ENCODE measurements at places on chromosomes 16 and 17.

GRCh38 chr16:87223656-87224248 lies 93.4 kb downstream of the C16orf95 start:
- no peak for DNase-seq

DNA sequence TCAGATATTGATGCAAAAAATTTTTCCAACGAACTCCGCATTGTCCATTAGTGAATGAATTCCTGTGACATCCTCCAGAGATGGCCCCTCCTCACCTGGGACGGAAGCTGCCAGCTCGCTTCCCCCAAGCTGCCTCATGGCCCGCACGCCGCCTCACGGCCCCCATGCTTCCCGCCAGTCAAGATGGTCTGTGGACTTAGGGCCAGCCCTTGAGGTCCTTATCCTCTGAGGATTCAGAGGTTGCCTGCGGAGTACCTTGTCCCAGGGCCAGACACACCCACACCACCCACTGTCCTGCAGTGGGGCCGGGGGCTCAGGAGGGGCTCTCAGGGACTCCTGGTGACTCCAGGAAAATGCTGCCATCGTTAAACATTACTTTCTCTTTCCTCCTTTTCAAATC lies 73.6 kb downstream of the SEC14L1 start:
- DNase-seq = no peak

DNA sequence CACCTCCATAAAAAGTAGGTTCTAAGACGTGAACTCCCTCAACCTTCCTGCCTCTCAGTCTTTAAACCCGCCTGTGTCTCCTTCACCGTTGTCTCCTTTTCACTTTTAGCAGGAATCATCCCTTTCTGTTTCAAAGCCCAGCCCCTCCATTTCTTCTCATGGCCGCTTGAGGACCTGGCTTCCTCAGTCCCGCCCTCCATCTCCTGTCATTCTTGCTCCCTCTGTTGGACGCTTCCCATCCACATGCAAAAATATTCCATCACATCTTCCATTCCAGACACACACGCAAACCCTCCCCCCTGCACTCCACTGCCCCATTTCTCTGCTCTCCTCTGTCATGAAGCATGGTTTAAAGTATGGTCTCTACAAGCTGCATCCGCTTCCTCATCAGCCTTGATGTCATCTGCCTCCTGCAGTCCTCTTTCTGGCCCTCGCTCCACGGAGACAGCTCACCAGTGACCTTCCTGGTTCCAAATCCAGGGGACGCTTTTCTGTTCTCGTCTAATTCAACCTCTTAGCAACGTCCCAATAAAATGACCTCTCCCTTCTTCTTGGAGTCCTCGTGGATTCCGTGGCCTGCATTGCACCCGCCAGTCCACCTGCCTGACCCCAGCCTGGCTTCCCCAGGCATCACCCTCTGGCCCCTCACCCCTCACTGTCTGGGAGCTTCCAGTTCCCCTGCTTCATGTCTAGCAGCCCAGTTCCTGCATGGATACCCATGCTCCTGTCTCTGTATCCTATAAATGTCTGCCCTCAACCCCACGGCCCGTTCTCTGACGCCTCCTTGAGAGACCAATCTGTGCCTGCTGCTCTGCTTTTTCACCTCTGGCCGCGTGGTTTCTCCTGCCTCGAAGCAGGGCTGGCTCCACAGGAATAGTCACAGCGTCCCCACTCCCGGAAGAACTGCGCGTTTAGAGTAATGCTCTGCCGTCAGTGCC lies 26.2 kb downstream of the ANKRD40 start:
- no peak for DNase-seq

GRCh38 chr16:9670033-9670432 lies 512.2 kb downstream of the GRIN2A start:
- no peak for DNase-seq

DNA sequence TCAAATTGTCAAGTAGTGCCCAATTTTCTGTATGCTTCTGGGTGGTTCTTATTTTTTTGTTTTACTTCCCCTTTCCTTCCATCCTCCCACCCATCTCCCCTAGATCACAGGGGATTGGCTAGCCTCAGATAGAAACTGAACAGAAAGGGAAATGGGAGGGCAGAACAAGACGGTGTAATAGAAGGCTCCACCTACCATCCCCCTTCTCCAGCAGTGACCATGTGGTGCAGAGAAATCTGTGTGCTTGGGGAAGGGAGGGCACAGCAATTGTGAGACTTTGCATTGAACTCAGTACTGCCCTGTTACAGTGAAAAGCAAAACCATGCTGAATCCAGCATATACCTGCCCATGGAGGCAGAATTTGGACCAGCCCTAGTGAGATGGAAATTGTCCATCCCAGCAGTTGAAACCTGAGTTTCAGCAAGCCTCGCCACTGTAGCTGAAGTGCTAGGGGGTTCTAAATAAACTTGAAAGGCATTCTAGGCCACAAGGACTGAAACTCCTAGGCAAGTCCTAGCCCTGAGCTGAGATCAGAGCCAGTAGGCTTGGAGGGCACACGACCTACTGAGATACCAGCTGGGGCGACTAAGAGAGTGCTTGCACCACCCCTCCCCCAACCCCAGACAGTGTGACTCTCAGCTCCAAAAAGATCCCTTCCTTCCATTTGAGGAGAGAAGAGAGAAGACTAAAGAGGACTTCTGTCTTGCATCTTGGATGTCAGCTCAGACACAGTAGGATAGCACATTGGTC lies 5.2 kb downstream of the SLFN11 start:
- no peak for DNase-seq

DNA sequence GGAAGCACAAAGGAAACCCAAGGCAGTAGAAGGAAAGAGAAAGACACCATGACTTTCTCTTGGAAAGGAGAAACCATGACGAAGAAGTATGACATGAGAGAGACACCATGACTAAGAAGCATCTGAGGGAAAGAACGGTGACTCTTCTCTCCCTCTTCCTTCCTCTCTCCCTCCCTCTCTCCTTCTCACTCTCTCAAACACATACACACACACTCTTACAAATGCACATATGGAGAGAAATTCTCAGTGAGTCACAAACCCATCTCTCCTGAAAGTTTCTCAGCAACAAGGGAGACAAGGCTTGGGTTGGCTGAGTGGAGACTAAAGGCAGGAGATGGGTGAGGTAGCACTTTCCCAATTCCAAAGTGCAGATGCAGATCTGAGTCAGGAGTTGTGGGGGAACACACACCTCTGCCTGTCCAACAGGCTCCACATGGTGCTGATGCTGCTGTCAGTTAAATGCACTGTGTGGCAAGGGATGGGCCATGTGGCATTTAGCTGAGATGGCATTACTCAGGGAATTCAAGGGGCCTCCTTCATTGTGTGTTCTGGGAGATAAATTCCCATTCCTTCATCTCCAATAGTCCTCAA lies 336.7 kb upstream of the C16orf82 start:
- DNase-seq = no peak

GRCh38 chr17:27415120-27415795 lies 41.0 kb upstream of the KSR1 start:
- no peak for DNase-seq

- no peak for DNase-seq
Observed at GRCh38 chr16:27436921-27437650, 35.1 kb downstream of the IL21R start.

DNA sequence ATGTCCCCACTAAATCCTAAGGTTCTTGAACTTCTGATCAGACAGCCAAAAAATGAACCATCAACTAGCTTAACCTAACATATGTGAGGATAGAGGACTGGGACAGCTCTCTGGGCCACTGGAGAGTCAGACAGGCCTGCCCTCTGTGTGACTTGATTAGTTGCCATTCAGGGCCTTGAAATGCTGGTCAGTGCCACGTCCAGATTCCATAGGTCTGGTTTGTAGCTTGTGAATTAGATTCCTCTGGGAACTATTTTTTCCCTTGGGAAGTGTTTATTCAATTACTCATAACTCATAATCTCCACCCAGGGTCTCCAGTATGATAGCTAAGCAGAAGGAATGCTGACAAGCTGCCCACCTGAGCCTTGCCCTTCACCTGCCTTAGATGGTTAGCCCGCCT lies 48.2 kb downstream of the IGF2BP1 start:
- DNase-seq = no peak

DNA sequence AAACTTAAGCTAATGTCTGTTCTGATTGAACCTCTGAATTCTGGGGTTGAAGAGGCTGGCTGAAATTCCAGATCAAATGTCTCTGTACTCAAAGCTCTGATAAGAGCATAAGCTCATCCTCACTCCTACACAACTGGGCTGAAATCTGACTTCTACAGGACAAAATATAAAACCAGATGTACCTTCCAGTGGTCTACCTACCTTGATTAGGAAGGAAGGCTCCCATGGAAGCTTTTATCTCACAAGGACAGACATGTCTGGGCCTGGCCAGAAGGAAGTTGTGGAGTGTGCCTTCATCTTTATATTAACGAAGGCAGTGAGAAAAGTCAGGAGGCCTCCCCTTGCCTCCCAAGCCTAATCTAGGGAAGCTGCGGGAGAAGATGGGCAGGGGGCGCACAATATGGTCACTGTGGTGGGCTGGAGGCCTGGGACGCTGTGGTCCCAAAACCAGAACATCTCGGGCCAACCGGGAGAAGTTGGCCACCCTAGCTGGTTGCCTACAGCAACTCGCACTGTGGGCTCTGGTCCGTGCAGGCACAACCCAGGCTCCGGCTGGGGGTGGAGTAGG lies 55.6 kb upstream of the LRRC37A3 start:
- DNase-seq = no peak

DNA sequence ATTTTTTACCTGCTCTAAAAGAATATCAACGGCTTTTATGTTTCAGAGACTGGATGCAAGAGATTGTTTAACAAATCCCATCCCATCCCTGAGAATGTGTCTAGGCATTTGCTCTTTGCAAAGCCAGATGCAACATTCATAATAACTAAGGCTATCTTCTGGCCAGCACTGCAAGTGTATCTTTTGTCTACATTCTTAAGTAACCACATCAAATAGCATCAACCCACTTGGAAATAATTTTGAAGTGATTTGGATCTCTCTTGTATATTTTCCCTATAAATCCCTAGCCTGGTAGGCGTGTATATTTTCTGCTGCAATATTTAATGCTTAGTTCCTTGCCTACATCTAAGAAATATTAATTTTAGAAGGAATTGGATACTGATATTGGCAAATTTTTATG lies 64.3 kb downstream of the PIGL start:
- DNase-seq = no peak

GRCh38 chr16:50282010-50282538 lies 15.7 kb downstream of the ADCY7 start:
- no peak for DNase-seq

DNA sequence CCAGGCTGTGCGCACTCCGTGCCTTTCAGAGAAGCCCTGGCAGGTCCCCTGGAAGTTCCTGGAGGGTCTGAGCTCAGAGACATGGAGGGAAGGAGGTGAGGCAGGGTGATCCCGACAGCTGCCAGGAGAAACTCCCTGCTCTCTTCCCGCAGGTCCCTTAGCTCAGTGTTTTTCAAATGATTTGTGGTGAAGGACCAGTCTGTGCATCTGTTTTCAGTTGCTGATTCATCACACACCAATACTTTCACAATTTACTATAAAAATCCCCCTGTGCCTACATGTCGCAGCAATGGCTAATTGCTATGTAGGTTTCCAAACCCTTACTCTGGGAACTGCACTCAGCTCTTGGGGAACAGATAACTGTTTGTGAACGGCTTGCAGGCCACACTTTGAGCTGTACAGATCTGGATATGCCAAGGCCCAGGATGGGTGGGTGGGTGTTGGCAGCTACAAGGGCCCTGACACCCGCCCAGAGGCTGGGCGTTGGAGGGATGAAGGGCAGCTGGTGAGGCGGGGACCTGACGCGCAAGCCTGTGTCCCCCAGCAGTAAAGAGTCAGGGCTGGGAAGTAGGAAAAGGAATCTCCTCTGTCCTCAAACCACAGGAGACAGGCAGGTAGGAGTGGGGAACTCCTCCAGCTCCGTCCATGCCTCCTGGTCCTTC lies 20.5 kb upstream of the EMP2 start:
- DNase-seq = no peak

DNA sequence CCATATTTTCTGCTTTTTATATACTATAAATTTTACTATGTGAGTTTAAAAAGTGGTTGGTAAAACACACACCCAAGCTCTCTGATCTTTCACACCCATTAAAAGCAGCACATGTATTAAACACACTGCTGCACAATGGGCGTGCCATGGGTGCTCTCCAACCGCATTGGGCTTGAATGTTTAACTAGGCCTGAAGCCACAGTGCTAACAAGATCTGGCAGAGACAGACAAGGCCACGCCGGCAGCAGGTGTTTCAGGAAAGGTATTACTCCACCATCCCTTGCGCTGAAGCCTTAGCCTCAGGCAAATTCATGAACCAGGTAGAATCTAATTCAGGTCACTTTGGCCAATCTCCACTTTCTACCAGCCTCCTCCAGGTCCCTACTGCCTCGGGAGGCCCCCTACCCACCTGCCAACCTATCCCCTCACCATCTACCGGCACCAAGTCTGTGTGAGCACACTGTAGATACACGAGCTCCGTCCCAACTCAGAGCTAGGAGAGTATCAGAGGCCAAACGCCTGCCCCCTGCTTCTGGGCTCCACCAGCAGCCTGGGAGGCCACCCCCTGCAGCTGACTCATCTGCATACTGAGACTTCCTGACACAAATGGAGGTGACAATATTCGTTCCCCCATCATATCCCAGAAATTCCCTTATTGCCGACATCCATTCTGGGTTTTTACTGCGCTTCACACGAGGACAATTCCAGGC lies 95.0 kb downstream of the ADCY9 start:
- DNase-seq = no peak

DNA sequence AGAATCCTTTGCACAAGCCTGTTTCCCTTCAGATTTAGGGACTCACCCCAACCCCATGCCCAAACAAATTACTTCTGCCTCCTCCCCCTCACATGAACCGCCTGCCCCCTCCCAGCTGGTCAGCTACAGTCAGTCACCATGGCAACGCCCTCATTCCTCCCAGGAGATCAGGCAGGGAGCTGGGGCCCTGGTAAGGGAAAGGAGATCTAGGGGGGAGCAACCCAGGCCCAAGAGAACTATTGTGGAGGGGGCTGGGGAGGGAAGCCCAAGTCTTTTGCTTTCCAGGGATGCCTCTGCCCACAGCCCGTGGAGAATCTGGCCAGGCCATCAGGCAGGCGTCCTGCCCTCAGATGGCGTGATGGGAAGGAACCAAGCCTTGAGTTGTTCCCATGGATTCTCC lies 2.8 kb downstream of the FAM171A2 start:
- no peak for DNase-seq

DNA sequence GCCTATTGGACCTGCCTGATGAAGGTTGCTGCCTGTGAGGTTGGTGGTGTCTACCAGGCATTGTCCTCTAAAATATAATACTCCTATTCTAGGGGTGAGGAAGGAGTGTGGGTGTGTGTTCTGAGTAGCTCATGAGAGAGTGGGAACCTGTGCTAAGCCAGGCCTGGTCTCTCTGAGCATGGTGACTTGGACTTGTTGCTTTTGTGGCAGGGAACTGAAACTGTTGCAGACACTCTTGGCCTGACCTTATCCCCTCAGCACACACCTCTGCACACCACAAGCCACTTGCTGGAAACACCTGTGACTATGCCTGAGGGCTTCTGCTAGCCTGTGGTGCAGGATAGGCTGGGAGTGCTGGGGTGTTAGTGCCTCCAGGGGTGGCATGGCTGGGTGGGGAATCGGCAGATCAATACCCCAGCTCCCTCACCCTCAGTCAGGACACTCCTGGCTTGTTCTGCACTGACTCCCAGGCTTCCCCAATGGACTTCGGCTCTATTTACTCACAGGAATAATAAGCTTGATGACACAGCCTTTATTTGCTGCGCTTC lies 29.9 kb downstream of the PLCG2 start:
- no peak for DNase-seq

GRCh38 chr16:75466760-75467159 lies 2.3 kb upstream of the TMEM170A start:
- DNase-seq = no peak

- no peak for DNase-seq
Observed at GRCh38 chr17:19937522-19937921, 40.1 kb downstream of the AKAP10 start.
